Suprapubic skin (tissue), 4 donors: ENCODE measurements at places on chromosomes 16 and 17. TPM values are rescaled to one million over a fixed set of nuclear protein-coding genes. Genes with fewer than 3 reads are reported as not detected.

- no peaks in the 10 kb centered on the region for H3K36me3 ChIP-seq
- H3K27ac ChIP-seq: no peak overlapping the region
- peaks cover 9% of the 10 kb centered on the region for H3K27me3 ChIP-seq
Measured at GRCh38 chr17:66850692-66851091, 15.8 kb downstream of the CACNG5 start.

SLC6A2 gene
- 24.8 TPM for total RNA-seq

- peaks cover 50% of the 10 kb centered on the region for H3K4me1 ChIP-seq
- peak overlapping the region; percentile 65 for H3K27ac ChIP-seq
- DNase-seq: no peak
- no peaks in the 10 kb centered on the region for H3K36me3 ChIP-seq
Measured at GRCh38 chr17:73341350-73342049, 29.7 kb upstream of the CDC42EP4 start.

GRCh38 chr16:86595983-86596605, 17.7 kb downstream of the FOXL1 start:
- peaks cover 97% of the 10 kb centered on the region for H3K27me3 ChIP-seq
- H3K4me3 ChIP-seq: no peak overlapping the region
- H3K4me1 ChIP-seq: no peaks in the 10 kb centered on the region

DNA sequence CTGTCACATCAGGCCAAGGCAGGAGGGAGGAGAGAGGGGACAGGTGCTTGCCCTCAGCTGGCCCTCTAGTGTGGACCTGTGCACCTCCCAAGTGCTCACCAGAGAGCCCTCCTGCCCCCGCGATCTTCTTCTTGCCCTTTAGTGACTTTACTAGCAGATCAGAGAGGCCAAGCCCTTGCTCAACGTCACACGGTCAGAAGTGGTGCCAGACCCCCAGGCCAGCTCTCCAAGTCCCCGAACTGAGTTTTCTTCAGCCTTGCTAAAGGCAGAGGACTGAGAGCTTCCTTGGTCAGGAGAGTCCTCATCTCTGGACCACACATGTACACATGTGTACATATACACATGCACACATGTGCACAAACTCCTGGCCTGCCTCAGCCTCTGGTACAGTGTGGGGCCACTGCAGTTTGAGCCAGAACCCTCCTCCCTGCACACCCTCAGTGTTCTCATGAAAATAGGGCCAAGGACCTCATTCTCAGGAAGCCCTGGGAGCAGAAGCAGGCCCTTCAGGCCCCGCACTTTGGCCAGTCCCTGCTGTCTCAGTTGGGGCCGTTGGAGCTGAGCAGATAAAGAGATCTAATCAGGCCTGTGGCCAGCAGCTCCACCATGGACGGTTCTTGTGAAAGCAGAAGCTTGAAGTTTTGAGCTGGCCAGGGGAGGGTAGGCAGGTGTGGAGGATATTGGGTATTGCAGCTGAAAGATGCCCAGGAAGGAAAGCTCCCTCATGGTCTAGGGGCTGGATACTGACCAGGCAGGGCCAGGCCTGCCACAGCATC, 7.4 kb upstream of the EPX start:
- H3K4me1 ChIP-seq: peaks cover 9% of the 10 kb centered on the region
- H3K4me3 ChIP-seq: no peak overlapping the region
- H3K27me3 ChIP-seq: no peaks in the 10 kb centered on the region
- no peak overlapping the region for H3K27ac ChIP-seq
